ENCODE measurements at places on chromosomes 4 and X. TPM values are rescaled to one million over a fixed set of nuclear protein-coding genes. Genes with fewer than 3 reads are reported as not detected.

ATP7A gene
- total RNA-seq, result 6.1 TPM

MSMO1 gene
- total RNA-seq, result 93.1 TPM

CBLL2 gene
- not detected for total RNA-seq

GNRHR gene
- not detected for total RNA-seq

SNCA gene
- 0.18 TPM for total RNA-seq

TLR10 gene
- total RNA-seq, result not detected

GPR82 gene
- total RNA-seq, result 0.08 TPM

RASSF6 gene
- not detected for total RNA-seq

NSG1 gene
- 0.18 TPM for total RNA-seq

RIPPLY1 gene
- total RNA-seq, result not detected

GPAT3 gene
- total RNA-seq, result 6.6 TPM

SMARCAD1 gene
- 46.3 TPM for total RNA-seq

MAGEB10 gene
- total RNA-seq, result not detected

CXCL5 gene
- not detected for total RNA-seq

NPY2R gene
- total RNA-seq, result not detected

PRKG2 gene
- 0.20 TPM for total RNA-seq

IL21 gene
- 138 TPM for total RNA-seq

HTRA3 gene
- not detected for total RNA-seq

SPANXA2 gene
- not detected for total RNA-seq

ARMCX1 gene
- total RNA-seq, result 0.20 TPM

ALB gene
- total RNA-seq, result not detected

BEX5 gene
- 0.86 TPM for total RNA-seq

SPP1 gene
- total RNA-seq, result 1.0 TPM

NMU gene
- not detected for total RNA-seq

UNC5C gene
- not detected for total RNA-seq

FATE1 gene
- not detected for total RNA-seq

HPGD gene
- total RNA-seq, result 3.1 TPM

IGSF1 gene
- total RNA-seq, result not detected

NPNT gene
- total RNA-seq, result 0.17 TPM

TAF7L gene
- 0.36 TPM for total RNA-seq

GJB1 gene
- total RNA-seq, result not detected

ZDHHC15 gene
- total RNA-seq, result 0.24 TPM

ARHGAP6 gene
- not detected for total RNA-seq

LRRC66 gene
- total RNA-seq, result 0.08 TPM

JADE3 gene
- 1.3 TPM for total RNA-seq

CLOCK gene
- 12.7 TPM for total RNA-seq

TREX2 gene
- 0.83 TPM for total RNA-seq

UGT2A1 gene
- not detected for total RNA-seq

FAM47A gene
- total RNA-seq, result not detected

PABPC1L2A gene
- total RNA-seq, result not detected

SH3D19 gene
- total RNA-seq, result not detected

MYOZ2 gene
- total RNA-seq, result not detected

ATP11C gene
- total RNA-seq, result 18.3 TPM

ODAPH gene
- total RNA-seq, result 0.54 TPM

MAGEA4 gene
- total RNA-seq, result not detected

UGT2B10 gene
- not detected for total RNA-seq

L1CAM gene
- 1.7 TPM for total RNA-seq

IQCM gene
- total RNA-seq, result not detected

TAPT1 gene
- 31.8 TPM for total RNA-seq
